ENCODE measurements at places on chromosomes 1 and 21.

DNA sequence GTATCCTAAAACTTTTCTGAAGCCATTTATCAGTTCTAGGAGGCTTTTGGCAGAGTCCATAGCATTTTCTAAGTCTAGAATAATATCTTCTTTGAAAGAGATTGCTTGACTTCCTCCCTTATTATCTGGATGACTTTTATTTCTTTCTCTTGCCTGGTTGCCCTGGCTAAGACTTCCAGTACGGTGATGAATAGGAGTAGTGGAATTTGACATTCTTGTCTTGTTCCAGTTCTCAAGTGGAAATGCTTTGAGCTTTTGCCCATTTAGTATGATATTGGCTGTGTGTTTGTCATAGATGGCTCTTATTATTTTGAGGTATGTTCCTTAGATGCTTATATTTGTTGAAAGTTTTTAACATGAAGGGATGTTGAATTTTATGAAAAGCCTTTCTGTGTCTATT, 1647.9 kb downstream of the PLA2G4A start:
- DNase-seq, result no peak

GRCh38 chr1:29448456-29449235, 212.3 kb downstream of the PTPRU start:
- no peak for DNase-seq

DNA sequence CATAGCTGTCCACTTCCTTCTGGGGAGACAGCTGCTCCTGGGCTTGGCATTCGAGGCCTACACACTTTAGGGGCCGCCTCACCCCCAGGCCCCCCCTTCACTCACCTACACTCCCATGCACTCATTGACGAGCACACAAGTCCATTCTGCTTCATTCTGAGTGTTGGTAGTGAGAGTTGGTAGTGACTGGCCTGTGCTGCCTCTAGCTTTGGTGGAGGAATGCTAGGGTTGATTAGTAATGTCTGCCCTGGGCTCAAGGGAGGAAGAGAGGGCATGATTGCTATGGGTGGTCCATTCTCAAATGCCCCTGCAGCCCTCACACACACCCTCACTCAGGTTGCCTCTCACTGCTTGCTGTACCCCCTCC, 30.4 kb downstream of the TRIM11 start:
- DNase-seq, result peak; percentile 32

DNA sequence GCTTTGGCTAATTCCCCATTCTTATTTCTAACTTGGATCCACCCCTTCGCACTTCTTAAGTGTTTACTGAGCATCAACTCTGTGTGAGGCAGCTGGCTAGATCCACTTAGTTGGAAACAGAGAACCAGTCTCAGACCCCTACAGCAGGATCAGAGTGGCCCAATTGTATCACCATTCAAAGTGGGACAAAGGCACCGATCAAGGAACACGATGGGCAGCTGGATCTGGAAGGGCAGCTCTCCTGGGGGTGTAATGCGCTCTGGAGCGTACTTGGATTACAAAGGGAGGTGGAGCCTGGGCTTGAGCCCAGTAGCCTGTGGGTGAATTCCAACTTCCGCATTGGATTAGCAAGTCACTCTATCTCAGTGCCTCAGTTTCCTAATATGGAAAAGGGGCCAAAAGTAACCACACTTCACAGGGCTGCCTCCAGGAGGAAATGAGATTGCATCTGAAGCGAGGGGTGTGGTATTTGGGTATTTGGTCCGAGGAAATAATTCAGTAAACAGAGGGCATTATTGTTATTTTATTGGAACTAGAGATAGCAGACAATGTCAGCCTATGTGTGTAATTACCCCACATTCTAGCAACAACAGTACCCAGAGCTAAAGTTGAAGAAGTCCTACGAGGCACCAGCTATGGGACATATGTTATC, 11.9 kb downstream of the ECE1 start:
- DNase-seq, result no peak

DNA sequence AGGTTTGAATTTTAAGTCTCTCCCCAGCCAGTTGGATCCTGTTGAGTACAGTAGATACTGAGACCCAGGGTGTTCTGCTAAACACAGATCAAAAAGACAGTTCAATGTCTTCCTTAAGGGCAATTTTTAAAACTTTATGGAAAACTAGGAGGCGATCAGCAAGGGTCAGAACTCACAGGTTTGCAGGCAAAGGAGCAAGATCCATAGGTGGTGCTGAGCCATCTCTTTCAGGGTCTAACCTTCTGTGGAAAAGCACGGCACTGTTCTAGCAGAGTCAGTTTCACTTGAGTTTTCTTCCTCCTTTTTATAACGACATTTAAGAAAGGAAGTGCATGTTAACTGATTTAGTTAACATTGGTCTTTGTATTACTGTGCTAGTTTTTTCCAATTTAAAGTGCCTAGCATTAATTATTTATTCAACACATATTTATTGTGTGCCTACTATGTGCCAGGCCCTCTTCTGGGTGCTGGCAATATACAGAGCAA, at the start of gene CD84:
Gene CD84, minus strand, starts transcription at position 281 of the 486 bp plus-strand sequence. Its CDS starts 59 bp downstream, at position 222.
- DNase-seq, result peak; percentile 71

DNA sequence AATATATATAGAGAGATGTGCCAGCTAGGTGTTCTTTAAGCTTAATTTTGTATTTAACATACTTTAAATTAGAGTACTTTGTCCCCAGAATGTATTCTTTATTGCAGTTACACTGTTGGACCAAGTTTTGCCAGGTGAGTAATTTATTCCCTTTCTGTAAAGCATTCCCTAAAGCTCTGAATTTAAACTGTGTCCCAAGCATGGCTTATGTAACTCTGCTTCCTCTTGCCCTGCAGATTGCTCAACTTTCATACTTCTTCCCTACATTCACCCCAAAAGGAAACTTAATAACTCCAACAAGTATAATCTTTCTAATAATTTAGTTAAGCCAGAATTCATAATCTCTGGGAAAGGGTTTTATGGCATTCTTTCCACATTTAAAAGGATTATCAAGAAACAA, 5.6 kb downstream of the LYPLAL1 start:
- no peak for DNase-seq

GRCh38 chr1:42680921-42681683, 1.1 kb upstream of the YBX1 start:
- peak; percentile 74 for DNase-seq

DNA sequence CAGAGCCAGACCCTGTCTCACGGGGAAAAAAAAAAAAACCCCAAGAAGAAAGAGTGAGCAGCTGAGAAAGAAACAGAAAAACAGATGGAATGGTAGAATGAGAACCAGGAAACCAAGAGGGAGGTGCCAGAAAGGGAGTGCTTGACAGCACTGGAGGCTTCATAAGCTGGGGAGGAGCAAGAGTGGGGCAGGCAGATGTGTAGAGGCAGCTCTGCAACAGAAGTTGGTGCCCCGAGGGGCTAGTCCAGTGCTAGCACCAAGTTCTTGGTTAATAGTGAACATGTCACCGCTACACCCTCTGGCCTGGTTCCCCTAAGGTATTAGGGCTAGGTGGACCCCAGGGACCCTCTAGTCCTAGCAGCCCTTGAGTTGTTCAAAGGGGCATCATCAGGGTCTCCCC, 98.0 kb downstream of the TGFBR3 start:
- DNase-seq, result no peak

DNA sequence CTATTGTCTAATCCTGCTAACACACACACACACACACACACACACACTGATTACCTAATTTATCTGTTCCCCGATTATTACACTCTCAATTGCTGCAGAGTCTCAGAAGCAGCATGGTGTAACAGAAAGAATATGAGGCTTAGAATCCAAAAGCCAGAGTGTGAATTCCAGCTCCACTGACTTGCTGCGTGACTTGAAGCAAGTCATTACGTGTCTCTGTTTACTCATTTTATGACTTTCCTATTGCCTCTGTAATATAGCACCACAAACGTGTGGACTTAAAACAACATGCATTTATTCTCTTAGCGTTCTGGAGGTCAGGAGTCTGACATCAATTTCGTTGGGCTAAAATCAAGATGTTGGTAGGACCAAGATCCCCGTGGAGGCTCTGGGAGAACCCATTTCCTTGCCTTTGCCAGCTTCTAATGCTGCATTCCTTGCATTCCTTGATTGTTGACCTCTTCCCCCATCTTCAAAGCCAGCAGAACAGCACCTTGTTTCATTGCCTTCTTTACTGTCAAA, 55.9 kb upstream of the ATP5PO start:
- DNase-seq, result no peak
